ENCODE measurements at places on chromosomes 2 and 18.

- DNase-seq = peak; percentile 54
Measured at GRCh38 chr2:233408366-233409285, 54.3 kb downstream of the DGKD start.

GRCh38 chr18:398935-399630 is 101.4 kb downstream of the COLEC12 start:
- no peak for DNase-seq

DNA sequence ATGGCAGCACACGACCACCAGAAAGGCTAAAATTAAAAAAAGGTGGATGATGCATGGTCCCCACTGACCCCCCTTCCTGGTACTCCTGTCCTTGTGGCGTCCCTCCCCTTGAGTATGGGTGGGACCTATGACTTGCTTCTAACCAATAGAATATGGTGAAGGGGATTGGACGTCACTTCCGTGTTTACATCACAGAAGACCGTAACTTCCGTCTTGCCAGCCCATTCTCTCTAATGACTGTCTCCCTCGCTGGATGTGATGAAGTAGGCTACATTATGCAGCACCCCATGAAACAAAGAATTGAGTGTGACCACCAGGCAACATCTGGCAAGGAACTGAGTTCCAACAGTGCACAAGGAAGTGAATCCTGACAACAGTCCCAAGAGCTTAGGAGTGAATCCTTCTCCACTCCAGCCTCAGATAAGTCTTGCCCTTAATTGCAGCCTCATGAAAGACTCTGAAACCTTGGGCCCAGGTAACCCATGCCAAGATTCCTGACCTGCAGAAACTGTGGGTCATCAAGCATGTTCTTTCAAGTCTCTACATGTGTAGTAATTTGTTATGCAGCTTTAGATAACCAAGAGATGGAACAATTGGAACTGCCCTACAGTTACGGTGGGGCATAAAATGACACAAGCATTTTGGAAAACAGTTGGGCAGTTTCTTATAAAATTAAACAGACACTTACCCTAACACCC is 80.1 kb upstream of the NPAS2 start:
- no peak for DNase-seq

DNA sequence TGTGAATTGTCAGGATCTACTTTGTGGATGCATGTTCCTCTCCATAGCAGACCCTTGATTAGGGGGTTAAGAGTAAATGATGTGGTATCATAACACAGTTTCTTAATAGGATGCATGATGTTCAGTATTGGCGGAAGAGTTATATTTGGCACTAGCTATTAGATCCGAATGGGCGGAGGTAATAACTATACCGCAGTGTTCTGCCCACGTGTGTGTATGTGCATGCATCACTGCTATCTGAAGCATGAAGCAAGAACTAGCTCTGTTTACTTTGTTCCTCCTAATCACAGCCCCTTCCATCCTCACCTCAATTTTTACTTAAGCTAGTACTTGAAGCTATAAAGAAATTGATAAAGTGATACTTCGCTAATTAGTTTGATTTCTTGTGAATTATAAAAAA is 159.6 kb upstream of the NOSTRIN start:
- no peak for DNase-seq

DNA sequence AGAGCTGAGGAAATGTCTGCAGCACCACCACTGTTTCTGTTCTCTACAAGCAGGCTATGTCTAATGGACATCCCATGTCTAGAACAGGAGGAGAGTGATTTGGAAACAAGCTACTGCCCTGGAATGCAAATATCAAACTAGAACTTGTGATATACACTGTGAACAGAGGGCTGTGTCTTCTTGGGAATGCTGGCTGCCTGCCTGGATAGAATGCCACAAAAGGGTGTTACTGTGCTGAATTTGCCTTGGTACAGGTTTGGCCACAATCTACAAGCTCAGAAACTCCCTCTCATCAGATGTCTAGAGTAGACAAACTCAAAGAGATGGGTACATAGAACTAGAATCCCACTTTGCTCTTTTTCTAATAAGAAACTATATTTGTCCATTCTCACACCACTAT is 170.5 kb downstream of the NYAP2 start:
- no peak for DNase-seq

- DNase-seq = no peak
Measured at GRCh38 chr2:109148991-109149645, 20.1 kb downstream of the SH3RF3 start.

- DNase-seq = no peak
Measured at GRCh38 chr2:77602771-77603170, 80.6 kb upstream of the LRRTM4 start.

- no peak for DNase-seq
Measured at GRCh38 chr2:168029071-168029470, 218.3 kb downstream of the STK39 start.

DNA sequence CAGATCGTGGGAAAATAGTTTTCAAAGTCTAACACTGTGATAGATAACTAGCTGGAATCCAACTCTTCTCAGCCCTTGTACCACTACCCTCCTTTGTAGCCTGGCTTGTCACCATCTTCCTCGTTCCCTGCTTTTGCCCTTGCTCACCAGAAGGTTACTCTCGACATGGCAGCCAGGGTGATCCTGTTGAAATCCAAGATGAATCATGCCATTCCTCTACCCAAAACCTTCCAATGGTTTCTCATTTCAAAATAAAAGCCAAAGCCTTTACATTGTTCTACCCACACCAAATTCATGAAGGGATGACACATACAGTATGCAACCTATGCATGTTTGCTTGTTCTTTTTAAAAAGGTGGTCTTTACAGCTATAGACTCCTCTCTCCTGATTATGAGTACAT is 45.7 kb downstream of the STAT4 start:
- no peak for DNase-seq

- peak; percentile 93 for DNase-seq
Measured at GRCh38 chr2:71742953-71743601, 289.7 kb downstream of the DYSF start.

DNA sequence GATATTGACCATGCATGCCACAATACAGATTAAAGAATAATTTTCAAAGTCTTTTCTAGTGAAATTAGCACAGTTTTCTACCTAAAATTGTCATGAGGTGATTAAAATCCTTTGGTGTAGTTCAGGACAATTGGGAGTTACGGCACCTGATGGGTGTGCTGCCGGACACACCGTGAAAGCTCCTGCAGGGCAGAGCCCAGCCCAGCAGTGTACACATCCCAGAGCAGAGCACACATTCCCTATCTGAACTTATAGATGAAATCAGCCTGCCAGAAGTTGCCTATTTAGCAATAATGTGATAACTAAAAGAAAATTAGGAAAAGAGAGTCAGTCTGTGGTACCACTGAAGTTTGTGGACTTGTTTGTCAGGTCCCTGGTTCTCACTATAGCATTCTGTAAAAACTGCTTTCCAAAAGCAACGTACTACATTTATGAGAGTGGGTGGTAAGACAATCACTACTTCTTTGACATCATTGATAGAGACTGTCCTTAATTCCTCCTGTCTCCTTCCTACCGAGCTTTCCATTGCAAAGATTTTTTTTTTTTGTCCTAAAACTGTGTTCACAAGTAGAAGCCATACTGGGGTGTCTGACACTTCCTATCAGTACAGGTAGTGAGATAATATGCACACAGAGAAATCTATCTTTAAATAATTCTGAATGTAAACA is 3.4 kb downstream of the CYTIP start:
- DNase-seq = no peak

- DNase-seq = no peak
Measured at GRCh38 chr2:145914716-145915115, 1394.8 kb upstream of the ZEB2 start.

- peak; percentile 61 for DNase-seq
Measured at GRCh38 chr2:197705912-197706838, 1.0 kb downstream of the MARS2 start.

- DNase-seq = peak; percentile 92
Measured at GRCh38 chr2:38665854-38666555, at the start of gene GALM. Gene GALM (plus strand): TSS chr2:38666114. CDS start chr2:38666162, 48 bp downstream.

DNA sequence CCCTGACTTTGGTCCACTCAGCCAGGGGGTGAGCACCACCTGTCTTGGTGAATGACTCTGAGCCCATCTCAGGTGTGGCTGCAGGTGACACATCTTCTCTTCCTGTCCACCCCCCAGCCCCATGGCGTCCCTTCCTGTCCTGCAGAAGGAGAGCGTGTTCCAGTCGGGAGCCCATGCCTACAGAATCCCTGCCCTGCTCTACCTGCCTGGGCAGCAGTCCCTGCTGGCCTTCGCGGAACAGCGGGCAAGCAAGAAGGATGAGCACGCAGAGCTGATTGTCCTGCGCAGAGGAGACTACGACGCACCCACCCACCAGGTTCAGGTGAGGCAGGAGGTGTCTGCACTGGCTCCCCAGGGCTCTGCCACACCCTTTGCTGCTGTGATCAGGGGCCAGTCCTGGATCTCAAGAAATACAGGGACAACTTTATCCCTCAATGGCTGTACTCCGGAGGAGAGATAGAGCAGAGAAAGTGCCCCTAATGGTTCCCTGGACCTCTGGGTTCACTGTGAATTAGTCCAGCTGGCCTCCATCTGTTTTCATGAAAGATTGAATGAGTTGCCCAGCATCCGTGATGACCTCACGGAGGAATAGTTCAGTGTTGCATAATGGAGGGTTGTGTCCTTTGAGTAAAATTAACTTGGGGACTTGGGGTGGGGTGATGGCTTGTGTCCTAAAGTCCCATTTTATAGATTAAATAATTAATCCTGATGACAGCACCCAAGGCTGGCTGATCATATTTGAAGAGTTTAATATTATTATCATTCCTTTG is at the start of gene NEU2:
Gene NEU2 (plus strand): TSS at position 122 of the 770 bp plus-strand sequence. CDS start 0 bp downstream, at position 122.
- no peak for DNase-seq

DNA sequence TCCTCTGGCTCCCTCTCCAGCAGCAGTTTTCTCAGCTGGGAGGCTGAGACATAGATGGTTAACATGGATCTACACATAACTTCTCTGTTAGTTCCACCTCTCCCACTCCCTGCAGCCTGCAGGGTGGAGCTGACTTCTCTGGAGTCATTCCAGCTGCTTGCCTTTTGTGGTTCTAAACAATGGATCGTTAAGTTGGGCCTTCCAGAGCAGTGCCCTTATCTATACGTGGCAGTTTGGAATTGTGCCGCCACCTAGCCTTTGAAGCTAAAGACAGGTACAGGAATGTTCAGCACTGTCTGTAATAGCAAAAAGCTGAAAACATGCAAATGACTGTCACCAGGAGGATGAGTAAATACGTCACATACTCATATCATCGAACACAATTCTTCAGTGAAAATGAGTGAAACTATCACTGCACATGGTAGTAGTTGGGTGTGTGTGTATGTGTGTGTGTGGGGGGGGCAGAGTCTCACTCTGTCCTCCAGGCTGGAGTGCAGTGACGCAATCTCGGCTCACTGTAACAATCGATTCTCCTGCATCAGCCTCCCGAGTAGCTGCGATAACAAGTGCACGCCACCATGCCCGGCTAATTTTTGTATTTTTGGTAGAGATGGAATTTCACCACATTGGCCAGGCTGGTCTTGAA is 50.3 kb downstream of the SH2D6 start:
- peak; percentile 75 for DNase-seq

- no peak for DNase-seq
Measured at GRCh38 chr18:52979892-52980291, 639.9 kb downstream of the DCC start.

All from islet precursor cell (in vitro differentiated cells).